ENCODE measurements at places on chromosomes 2 and 18.

DNA sequence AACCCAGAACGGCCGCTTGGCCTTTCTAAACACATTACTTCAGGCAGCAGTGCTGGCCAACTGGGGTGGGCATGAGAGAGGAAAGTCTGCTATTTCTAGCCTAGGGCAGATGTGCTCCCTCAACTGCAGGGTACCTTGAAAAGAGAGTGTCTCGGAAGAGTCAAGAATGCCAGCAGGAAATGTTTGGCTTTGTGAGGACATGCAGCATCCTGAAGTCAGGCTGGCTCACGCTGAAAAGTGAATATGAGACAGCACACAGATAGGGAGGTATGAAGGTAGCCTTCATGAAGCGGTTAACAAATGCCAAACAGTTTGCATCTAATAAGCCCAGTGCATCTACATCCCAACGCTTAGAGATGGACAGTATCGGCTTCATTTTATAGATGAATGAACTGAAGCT lies 65.0 kb upstream of the NCKAP5 start:
- ATAC-seq = no peak

- no peak for ATAC-seq
Observed at GRCh38 chr2:105421053-105421452, 22.2 kb upstream of the FHL2 start.

DNA sequence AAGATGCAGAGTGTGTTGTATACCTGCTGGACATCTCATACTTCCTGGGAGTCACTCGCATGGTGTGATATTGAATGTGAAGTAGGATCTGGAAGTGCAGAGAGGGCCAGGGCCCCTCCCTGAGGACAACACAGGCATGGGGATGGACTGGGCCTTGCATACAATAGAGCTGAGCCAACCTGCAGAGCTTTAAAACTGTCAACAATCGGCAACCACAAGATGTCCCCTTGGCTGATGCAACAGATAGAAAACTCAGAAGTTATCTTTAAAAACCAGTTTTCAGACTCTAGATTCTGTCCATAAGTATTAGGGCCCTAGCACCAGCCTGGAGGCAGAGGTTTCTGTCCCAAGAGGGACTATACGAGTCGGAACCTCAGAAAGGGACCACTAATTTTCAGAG lies 19.7 kb downstream of the EVA1A start:
- ATAC-seq = no peak

GRCh38 chr2:33205693-33206434 lies 259.1 kb downstream of the LTBP1 start:
- no peak for ATAC-seq

- peak; percentile 33 for ATAC-seq
Observed at GRCh38 chr2:148917431-148917830, 42.4 kb downstream of the KIF5C start.

DNA sequence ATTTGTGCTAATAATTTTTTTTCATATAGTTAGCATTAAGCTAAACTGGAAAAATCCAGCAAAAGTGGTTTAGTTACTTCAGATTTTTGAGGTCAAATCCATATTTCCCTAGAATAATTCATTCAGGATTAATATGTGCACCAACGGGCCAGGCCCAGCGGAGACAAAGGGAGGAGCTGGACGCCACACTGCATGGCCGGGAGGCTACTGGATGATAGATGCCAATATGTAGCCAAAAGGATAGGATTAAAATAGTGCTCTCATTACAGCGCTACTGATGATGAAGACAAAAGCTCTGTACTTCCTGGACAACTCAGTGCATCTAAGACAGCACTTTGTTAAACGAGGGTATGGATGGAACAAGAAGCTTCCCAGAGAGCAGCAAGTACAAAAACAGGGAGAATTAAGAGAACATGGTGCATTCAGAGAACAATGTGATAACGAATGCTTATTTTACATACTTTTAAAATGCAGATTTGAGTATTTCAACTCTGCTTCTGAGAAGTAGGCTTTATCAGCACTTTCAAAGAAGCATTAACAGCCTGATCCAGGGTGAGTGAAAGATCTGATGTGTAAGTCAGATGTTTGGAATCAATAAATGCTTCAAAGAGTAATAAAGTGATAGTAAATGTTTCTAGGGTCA lies 39.8 kb downstream of the PPP4R1 start:
- no peak for ATAC-seq

GRCh38 chr2:127355407-127356008 lies 32.3 kb downstream of the MAP3K2 start:
- peak; percentile 63 for ATAC-seq

GRCh38 chr2:181255651-181256050 lies 201.5 kb upstream of the ITGA4 start:
- ATAC-seq = no peak

DNA sequence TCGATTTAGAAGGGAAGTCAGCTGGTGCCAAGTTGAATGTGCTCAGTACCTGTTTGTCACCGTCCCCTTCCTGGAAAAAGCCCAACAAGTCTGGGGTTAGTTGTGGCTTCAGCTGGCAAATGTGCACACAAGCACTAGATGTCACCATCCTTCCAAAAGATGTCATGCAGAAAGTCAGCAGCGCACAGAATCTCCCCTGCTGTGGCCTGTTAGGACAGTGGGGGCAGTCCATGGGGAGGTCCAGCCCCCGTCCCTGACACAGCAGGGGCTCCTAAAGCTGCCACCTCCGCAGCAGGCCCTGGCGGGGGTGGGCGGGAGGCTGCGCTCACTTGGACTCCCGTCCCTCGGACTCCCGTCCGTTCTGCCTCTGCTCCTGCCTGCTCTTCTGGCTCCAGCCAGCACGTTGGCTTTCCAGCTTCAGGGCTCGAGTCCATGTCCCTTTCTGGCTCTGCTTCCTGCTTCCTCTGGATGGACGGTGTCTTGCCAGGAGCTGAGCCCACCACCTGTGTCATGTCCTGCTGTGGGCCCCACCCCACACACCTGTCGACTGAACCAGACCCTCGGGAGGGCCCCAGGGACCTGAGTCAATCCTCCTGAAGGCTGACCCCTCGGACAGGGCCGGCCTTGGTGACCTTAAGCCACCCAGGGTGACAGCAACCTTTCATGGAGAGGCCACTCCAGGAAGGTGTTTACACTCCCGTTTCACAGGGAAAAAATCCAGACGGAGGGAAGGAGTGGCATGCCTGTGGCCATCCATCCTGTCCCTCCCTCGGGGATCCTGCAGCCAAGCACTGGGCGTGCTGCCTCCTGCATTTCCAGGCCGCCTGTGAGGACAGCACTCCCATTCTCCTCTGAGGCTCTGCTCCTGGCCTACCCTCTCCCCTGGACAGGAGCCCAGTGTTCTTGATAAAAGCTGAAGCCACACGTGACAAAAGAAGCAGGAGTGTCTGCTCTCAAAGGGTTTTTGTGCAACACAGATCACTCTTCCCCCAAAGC lies 8.5 kb downstream of the RAB17 start:
- ATAC-seq = peak; percentile 80

- ATAC-seq = no peak
Observed at GRCh38 chr2:166156985-166157490, 29.2 kb upstream of the SCN1A start.

- no peak for ATAC-seq
Observed at GRCh38 chr2:25149646-25150045, 18.7 kb downstream of the POMC start.

DNA sequence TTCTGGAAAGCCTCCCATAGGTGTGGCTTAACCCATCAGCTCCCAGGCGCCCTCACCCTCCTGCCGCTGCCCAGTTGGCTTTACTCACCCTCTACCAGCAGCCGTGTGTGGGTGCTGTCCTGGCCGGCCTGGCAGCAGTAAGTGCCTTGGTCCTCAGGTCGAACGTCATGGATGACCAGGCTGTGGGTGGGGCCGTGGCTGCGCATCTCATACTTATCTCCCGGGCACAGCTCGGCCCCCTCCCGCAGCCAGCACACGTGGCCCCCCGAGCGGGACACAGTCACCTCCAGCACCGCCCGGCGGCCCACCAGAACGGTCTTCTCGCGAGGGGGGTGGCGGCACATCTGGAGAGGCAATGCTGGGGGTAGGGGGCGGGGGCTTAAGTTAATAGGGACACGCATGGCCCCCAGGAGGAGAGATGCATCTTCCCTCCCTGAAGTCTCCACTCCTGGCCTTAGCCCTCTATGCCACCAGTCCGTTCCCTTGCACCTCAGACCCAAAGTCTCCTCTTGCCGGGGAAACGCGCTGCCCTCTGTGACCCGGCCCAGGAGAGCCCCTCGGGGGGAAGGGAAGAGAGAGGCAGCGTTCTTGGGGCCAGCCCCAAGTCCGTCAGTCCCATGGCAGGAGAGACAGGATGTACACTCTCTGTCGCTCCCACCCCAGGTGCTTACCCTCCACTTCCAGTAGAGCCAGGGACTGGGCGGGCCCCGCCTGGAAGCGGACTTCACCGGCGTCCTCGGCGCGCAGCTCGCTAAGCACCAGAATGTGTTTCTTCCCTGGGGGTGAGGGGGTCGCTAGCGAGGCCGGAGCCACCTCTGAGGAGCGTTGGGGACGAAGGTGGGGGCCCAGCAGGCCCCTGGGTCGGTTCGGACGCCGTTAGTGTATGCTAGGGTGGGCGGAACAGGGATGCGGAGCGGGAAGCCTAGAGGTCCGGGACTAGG lies 7.9 kb downstream of the TMEM198 start:
- ATAC-seq = no peak

DNA sequence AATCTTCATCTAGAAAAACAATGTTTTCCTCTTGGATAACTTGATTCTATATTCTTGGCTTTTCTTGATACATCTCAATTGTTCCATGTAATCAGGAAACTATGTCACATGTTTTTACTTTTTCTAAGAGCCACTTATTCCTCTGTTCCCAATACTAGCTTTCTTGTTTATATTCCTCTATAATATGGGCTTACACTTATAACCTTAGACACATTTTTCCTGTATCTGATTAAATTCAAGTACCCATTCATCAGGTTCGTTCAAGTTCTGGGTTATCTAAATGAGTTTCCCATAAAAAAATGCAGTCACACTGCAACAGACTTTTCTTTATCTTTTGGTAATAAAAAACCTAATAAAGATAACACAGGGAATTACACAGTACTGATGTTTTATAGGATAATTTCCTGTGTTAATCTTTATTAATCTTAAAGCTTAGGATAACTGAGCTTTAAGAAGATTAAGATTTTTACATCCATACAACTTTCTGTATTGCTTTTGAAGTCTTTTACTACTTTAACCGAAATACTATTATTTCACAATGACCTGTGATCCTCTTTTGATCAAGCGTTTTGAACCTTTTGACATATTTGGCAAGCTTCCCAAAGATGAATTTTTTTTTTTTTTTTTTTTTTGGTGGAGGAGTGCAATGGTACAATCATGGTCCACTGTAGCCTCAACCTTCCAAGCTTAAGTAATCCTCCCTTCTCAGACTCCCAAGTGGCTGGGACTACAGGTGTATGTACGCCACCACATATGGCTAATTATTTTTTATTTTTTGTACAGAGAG lies 44.3 kb upstream of the C2orf66 start:
- ATAC-seq = no peak

GRCh38 chr2:48218169-48218568 lies 311.8 kb upstream of the STON1 start:
- no peak for ATAC-seq

DNA sequence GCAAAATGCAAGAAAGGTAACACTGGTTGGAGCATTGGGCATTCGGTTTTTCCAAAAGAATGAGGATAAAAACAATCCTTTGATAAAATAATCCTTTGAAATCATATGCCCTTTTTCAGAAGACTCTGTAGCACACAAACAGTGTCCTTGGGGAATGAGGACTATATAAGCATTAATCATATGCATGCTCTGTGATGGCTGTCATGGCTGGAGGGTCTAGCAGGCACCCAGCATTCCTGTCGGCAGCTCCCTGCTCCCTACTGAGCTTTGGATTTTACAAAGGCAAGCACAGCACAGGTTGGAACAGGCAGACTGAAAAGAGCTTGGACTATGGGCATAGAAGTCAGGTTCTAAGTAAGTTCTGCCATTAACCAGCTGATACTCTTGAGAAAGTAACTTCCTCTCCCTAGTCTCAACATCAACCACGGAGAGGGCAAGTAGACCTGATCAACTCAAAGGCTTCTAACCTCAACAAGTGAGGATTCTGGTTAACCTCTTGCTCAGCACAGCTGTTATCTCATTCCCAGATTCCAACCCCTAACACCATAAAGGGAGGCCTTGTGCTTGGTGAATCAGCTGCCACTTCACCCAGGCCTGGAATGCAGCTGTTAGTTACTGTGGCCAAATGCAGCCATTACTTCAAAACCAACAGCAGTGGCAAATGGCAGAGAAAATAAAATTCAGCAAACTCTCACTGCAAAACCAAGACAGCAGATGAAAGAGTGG lies 29.5 kb downstream of the GALNT14 start:
- no peak for ATAC-seq

GRCh38 chr2:46325182-46325928 lies 28.1 kb downstream of the EPAS1 start:
- ATAC-seq = no peak

GRCh38 chr2:7795778-7796563 lies 878.8 kb downstream of the RNF144A start:
- no peak for ATAC-seq

- ATAC-seq = no peak
Observed at GRCh38 chr2:36553683-36554082, 44.3 kb downstream of the FEZ2 start.

- ATAC-seq = no peak
Observed at GRCh38 chr2:150767991-150768746, 280.7 kb upstream of the RND3 start.

GRCh38 chr2:28654663-28655320 lies 96.8 kb upstream of the PPP1CB start:
- no peak for ATAC-seq

- no peak for ATAC-seq
Observed at GRCh38 chr2:217277646-217278398, 418.0 kb upstream of the TNP1 start.

DNA sequence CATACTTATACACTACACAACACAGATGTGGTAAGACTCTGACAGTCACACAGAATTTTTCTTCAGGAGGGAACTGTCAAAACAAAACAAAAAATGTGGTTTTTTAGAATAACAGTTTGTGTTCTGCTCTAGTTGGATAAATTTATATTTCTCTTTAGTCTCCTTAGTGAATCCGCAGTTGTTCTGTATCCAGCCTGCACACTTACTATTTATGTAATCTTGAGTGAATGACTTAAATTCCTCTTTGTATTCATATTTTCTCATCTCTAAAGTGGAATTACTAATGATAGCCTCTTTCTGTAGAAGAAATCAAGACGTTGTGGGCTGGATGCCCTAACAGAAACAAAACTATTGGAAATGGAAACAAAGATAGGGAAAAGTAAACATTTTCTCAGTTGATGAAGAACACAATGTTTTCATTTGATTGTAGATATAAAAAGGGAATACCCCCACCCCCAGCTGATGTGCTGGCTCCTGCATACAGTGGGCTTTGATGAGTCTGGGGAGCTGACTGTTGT lies 375.2 kb downstream of the TRIB2 start:
- no peak for ATAC-seq

GRCh38 chr18:23453680-23454058 lies 582 bp downstream of the RIOK3 start:
- peak; percentile 39 for ATAC-seq

- ATAC-seq = peak; percentile 1
Observed at GRCh38 chr2:127700527-127701192, 637 bp upstream of the SFT2D3 start.

DNA sequence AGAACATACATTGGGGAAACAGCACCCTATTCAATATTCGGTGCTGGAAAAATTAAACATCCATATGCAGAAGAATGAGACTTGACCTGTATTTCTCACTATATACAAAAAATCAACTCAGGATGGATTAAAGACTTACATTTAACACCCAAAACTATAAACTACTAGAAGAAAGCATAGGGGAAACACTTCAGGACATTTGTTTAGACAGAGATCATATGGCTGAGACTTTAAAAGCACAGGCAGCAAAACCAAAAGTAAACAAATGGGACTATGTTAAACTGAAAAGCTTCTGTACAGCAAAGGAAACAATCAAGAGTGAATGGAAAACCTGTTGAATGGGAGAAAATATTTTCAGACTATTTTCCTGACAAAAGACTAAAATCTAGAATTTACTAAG lies 1694.1 kb upstream of the CELF4 start:
- no peak for ATAC-seq
